ENCODE measurements at places on chromosomes 7 and 10. TPM values are rescaled to one million over a fixed set of nuclear protein-coding genes. Genes with fewer than 3 reads are reported as not detected.

Gene ENKUR
- 0.34 TPM for polyA plus RNA-seq

Gene FAM237B
- not detected for polyA plus RNA-seq

Gene CCDC172
- polyA plus RNA-seq = not detected

DNA sequence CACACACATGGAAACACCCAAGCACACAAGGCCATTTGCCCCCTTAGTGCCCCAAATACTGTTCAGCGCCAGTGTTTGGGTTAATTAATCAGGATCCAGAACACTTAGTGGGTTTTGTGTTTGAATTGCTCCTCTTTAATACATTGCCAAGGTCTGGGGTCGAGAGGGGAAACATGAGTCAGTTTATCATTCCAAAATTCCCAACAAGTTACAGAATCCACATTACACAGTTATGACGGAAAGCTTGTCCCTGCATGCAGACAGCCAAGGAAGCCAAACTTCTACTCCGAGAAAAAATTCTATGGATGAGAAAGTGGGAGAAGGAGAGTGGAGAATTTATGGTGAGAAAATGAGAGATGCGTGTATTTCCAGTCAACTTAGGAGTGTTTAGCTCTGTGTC, 189.0 kb downstream of the NPSR1 start:
- H3K4me1 ChIP-seq = 0 out of 2 replicates have a peak, but pooled peaks cover 2% of the 10 kb centered on the region
- H3K4me3 ChIP-seq = no peak overlapping the region
- H3K36me3 ChIP-seq = no peaks in the 10 kb centered on the region
- no peak for DNase-seq
- no peak overlapping the region for H3K27ac ChIP-seq
- peaks cover 6% of the 10 kb centered on the region for H3K27me3 ChIP-seq

DNA sequence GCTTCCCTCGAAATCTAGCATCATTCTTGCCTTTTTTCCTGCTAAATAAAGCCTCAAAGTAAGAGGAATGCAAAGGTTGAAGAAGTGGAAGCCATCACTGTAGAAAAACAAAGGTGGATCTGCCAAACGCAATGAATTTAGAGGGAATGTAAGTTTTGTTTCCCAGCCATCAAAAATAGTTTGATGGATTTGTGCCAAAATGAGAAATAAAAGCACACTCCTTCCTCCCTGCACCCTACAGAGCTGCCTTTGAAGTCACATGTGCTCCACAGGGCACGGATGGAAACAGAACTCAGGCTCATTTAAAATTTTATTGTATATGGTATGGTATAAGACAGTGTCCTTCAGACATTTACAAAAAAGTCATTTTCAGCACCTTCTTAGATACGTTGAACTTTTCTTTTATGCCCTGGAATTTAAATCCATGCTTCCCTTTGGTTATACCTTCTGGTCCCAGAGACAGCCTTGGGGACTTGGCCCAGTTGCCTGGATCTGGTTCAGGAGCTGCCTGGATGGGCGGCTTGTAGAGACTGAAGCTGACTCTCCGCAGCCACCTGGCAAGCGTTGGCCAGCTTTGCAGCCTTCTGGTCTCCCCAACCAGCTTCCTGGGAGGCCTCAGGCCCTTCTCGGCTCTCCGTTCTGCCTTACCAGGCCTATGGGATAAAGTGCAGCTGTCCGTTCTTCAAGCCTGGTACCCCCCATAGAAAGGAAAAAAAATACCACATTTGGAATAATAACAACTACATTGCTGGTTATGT, 228.5 kb upstream of the NEBL start:
- H3K36me3 ChIP-seq = no peaks in the 10 kb centered on the region
- H3K27me3 ChIP-seq = 0 out of 2 replicates have a peak, but pooled peaks cover 4% of the 10 kb centered on the region
- no peak overlapping the region for H3K27ac ChIP-seq

GRCh38 chr7:134018306-134018705, 108.8 kb upstream of the LRGUK start:
- H3K27me3 ChIP-seq = no peaks in the 10 kb centered on the region
- no peak overlapping the region for H3K27ac ChIP-seq
- no peak for DNase-seq

DNA sequence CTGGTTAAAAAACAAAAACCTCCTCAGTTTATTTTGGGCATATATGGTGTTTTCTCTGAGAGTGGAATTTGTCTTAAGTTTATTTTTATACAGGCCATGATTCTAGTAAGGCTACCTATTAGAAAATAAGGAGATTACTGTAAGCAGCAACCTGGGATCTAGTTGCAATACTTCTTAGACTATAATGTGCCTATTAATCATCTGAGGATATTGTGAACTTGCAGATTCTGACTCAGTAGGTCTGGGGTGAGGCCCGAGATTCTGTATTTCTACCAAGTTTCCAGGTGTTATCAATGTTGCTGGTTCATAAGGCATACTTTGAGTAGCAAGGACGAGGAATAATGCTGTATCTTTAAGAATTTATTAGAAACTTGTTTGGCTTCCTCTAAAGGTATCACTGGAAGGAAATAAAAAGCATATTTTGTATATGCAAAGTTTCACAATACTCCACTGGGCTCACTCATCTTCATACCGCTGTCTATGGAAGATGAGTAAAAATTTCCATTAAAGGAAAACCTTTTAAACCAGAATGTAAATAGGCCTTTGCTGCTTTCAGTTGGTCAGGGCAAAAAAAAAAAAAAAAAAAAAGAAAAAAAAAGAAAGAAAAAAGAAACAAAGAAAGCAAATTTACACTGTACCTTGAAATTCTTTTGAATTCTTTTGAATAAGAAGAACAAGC, 105.8 kb downstream of the BMPER start:
- peaks cover 38% of the 10 kb centered on the region for H3K4me1 ChIP-seq
- peak overlapping the region; percentile 36 for H3K4me3 ChIP-seq
- DNase-seq = peak; percentile 79
- H3K36me3 ChIP-seq = peaks cover 8% of the 10 kb centered on the region
- H3K27me3 ChIP-seq = no peaks in the 10 kb centered on the region
- H3K27ac ChIP-seq = peak overlapping the region; percentile 76

DNA sequence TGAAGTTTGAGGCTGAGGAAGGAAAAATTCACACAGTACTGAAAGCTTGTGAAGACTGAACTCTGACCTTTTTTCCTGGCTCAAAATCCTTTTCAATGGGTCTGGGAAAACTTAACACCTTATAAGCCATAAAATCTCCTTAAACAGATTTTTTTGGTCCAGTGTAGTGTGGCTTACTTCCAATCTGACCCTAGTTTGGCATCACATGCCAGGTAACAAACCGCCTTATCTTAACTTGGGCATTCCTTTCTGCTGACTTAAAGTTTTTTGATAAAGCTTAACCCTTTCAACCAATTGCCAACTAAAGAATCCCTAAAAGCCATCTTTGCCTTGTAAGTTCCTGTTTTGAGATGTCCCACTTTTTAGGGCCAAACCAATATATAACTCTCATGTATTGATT, 13.2 kb upstream of the ITPRID1 start:
- H3K36me3 ChIP-seq = no peaks in the 10 kb centered on the region
- no peak overlapping the region for H3K4me3 ChIP-seq
- no peak for DNase-seq
- H3K27me3 ChIP-seq = no peaks in the 10 kb centered on the region

DNA sequence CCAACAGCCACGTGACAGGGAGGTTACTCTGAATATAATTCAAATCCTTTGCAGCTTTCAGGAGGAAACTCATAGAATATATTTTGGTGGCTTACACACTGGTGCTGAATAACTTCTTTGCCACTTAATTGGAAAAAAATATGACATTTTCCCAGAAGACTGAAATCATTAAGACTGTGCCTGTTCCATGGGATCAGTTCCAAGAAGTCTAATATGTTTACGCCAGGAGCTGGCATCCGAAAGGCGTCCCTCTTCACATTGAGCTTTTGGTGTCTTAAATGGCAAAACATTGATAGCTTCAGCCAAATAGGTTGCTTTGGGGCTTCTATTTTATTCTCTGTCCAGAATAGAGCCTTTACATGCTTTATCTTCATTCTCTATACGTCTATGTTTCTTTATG, 917.6 kb upstream of the LRRTM3 start:
- H3K27me3 ChIP-seq = no peaks in the 10 kb centered on the region
- DNase-seq = no peak
- H3K36me3 ChIP-seq = no peaks in the 10 kb centered on the region
- H3K4me1 ChIP-seq = no peaks in the 10 kb centered on the region
- H3K4me3 ChIP-seq = no peak overlapping the region

- H3K27me3 ChIP-seq = no peaks in the 10 kb centered on the region
- H3K27ac ChIP-seq = no peak overlapping the region
- H3K4me3 ChIP-seq = no peak overlapping the region
- H3K36me3 ChIP-seq = no peaks in the 10 kb centered on the region
- DNase-seq = no peak
Measured at GRCh38 chr7:43938892-43939482, 12.8 kb downstream of the UBE2D4 start.

DNA sequence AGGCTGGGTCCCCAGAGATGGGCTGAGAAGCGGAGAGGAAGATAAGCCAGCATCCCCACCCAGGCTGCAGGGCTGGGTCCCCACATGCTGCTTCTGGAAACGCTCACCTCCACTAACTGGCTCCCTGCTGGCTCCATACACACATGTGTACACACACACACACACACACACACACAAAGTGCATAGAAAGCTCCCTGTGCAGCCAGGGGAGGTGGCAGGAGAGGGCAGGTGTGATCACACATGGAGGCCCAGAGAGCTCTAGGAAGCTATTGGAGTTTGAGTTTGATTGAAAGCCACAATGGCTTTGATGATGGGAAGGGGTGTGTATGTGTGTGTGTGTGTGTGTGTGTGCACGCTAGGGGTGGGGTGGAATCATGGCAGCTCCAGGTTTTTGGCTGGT, 29.3 kb downstream of the CXCL12 start:
- H3K27ac ChIP-seq = no peak overlapping the region
- H3K27me3 ChIP-seq = no peaks in the 10 kb centered on the region
- H3K4me1 ChIP-seq = peaks cover 7% of the 10 kb centered on the region
- no peak overlapping the region for H3K4me3 ChIP-seq
- no peak for DNase-seq

DNA sequence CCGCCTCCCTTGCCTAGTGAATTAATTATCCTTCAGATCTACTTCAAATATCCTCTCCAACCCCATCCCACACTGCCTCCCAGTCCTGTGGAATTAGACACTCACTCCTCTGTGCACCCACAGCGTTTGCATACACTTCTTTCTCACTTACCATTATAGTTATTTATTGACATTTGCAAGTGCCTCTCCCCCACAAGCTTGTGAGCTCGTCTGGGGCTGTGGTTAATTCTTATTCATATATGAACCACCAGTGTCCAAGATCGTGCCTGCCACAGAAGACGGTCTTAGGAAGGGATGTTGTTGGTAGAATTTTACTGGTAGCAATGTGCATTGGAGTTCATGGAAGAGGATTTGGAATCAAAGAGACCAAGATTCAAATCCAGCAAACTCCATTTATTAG, 68.1 kb upstream of the AOAH start:
- 0 out of 2 replicates have a peak, but pooled peaks cover 3% of the 10 kb centered on the region for H3K27me3 ChIP-seq
- no peaks in the 10 kb centered on the region for H3K36me3 ChIP-seq
- DNase-seq = no peak

- no peak overlapping the region for H3K4me3 ChIP-seq
- no peak for DNase-seq
- H3K27me3 ChIP-seq = no peaks in the 10 kb centered on the region
- no peak overlapping the region for H3K27ac ChIP-seq
Measured at GRCh38 chr7:8155836-8156235, 106.1 kb downstream of the ICA1 start.

DNA sequence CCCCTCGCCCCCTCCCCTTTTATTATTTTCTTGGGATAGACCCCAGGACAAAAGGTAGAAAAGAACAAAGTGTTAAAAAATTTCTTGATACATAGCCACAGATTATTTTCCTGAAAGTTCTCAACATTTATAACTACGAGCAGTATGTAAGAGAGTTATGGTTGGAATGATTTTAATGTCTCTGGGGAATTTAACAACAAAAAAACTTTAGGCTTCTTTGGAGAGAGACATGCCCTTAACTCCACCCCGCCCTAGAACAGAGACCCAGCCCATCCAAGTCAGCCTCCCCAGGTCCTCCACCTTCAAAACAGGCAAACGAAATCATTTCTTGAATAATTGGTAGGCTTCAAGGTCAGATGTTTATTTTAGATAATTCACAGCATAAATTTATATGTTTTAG, 97.1 kb downstream of the TCF7L2 start:
- no peak overlapping the region for H3K4me3 ChIP-seq
- DNase-seq = peak; percentile 16
- H3K4me1 ChIP-seq = peaks cover 53% of the 10 kb centered on the region
- no peaks in the 10 kb centered on the region for H3K27me3 ChIP-seq
- peak overlapping the region; percentile 89 for H3K27ac ChIP-seq

GRCh38 chr10:97611473-97611872, 21.8 kb downstream of the MORN4 start:
- no peak for DNase-seq
- no peaks in the 10 kb centered on the region for H3K36me3 ChIP-seq
- H3K4me1 ChIP-seq = no peaks in the 10 kb centered on the region
- no peaks in the 10 kb centered on the region for H3K27me3 ChIP-seq

- H3K4me1 ChIP-seq = no peaks in the 10 kb centered on the region
- H3K4me3 ChIP-seq = no peak overlapping the region
- DNase-seq = peak; percentile 3
- no peaks in the 10 kb centered on the region for H3K27me3 ChIP-seq
- H3K36me3 ChIP-seq = no peaks in the 10 kb centered on the region
- H3K27ac ChIP-seq = no peak overlapping the region
Measured at GRCh38 chr7:89332026-89332425, 536.5 kb upstream of the TEX47 start.

DNA sequence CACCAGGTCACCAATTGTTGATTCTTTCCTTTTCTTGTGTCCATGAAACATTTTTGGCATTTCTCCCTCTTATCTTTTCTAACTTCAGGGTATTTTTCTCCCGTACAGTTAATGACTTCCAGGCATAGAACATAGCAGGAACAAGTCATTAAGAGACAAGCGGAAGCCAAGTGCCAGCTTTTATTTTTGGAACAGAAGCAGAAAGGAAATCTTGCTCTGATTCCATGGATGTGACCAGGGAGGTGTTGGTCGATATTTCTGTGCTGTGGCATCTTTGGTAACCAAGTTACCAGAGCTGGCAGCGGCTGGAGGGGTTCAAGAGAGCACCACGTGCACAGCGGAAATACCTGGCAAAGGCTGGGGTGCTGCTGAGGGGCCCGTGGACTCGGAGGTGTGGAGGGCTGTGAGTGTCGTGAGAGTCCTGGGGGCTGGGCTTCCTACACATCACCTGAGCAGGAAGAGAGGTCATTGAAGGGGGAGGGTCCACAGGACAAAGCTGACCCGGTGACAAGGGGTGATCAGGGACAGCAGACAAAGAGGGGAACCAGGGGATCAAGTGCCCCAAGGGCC, 1.8 kb downstream of the LLCFC1 start:
- no peaks in the 10 kb centered on the region for H3K36me3 ChIP-seq
- no peak overlapping the region for H3K4me3 ChIP-seq
- no peak overlapping the region for H3K27ac ChIP-seq
- H3K4me1 ChIP-seq = no peaks in the 10 kb centered on the region

GRCh38 chr7:129843978-129844840, 108.6 kb downstream of the UBE2H start:
- H3K4me1 ChIP-seq = peaks cover 49% of the 10 kb centered on the region
- H3K36me3 ChIP-seq = no peaks in the 10 kb centered on the region
- DNase-seq = peak; percentile 21
- H3K4me3 ChIP-seq = no peak overlapping the region

- H3K4me3 ChIP-seq = no peak overlapping the region
- no peak overlapping the region for H3K27ac ChIP-seq
- no peaks in the 10 kb centered on the region for H3K36me3 ChIP-seq
- DNase-seq = peak; percentile 42
- H3K27me3 ChIP-seq = no peaks in the 10 kb centered on the region
- H3K4me1 ChIP-seq = peaks cover 14% of the 10 kb centered on the region
Measured at GRCh38 chr10:123621916-123622315, 44.2 kb upstream of the GPR26 start.

- DNase-seq = no peak
- H3K36me3 ChIP-seq = no peaks in the 10 kb centered on the region
- H3K27ac ChIP-seq = no peak overlapping the region
- H3K4me3 ChIP-seq = no peak overlapping the region
Measured at GRCh38 chr7:157816086-157816485, 479.3 kb downstream of the DNAJB6 start.
